ENCODE measurements at places on chromosomes 7 and 10. TPM values are rescaled to one million over a fixed set of nuclear protein-coding genes. Genes with fewer than 3 reads are reported as not detected.

Gene TEX36
- not detected for polyA plus RNA-seq

Gene POU6F2
- polyA plus RNA-seq, result 4.6 TPM

Gene JCAD
- polyA plus RNA-seq, result 11.6 TPM

Gene OAT
- polyA plus RNA-seq, result 198 TPM

Gene FZD8
- polyA plus RNA-seq, result 1.3 TPM

Gene EPHB6
- 58.4 TPM for polyA plus RNA-seq

Gene FAS
- polyA plus RNA-seq, result not detected

Gene CEP55
- not detected for polyA plus RNA-seq

Gene ELOVL3
- 1.8 TPM for polyA plus RNA-seq

Gene IL15RA
- not detected for polyA plus RNA-seq

Gene NODAL
- 0.99 TPM for polyA plus RNA-seq

Gene LYZL1
- polyA plus RNA-seq, result not detected

Gene DYNC1I1
- 92.1 TPM for polyA plus RNA-seq

Gene NYAP1
- not detected for polyA plus RNA-seq

Gene DNAJB6
- polyA plus RNA-seq, result 192 TPM

Gene GFRA1
- polyA plus RNA-seq, result 12.0 TPM

Gene LBX1
- not detected for polyA plus RNA-seq

Gene AGBL3
- 0.13 TPM for polyA plus RNA-seq

Gene CAPZA2
- polyA plus RNA-seq, result 190 TPM

Gene GALNT17
- 32.0 TPM for polyA plus RNA-seq

Gene TRIM74
- not detected for polyA plus RNA-seq

Gene CPA4
- polyA plus RNA-seq, result not detected

Gene SLC37A3
- polyA plus RNA-seq, result 48.5 TPM

Gene CXCL12
- polyA plus RNA-seq, result 8.9 TPM

Gene ANKRD7
- 5.8 TPM for polyA plus RNA-seq

Measured in Purkinje cell (primary cell).